Stimulated activated CD8-positive, alpha-beta memory T cell treated with anti-CD3 and anti-CD28 coated beads, Interleukin-7, amount 100 ng/mL, for 48 hours (primary cell): ENCODE measurements at places on chromosomes 5 and 9.

DNA sequence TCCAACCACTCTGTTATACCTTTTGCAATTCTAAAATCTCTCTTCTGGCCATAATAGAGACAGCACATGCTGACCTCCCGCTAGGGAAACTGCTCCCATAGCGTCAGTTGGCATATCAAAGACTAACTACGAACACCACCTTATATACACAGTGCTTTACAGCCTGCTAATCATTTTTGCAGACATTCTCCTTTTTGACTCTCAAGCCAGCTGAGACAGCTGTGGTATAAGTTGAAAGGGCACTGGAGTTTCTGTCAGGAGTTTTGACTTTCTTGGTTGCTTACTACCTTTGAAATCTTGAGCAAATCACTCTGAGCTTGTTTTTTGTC is 160.2 kb upstream of the TBCA start:
- no peak for DNase-seq

DNA sequence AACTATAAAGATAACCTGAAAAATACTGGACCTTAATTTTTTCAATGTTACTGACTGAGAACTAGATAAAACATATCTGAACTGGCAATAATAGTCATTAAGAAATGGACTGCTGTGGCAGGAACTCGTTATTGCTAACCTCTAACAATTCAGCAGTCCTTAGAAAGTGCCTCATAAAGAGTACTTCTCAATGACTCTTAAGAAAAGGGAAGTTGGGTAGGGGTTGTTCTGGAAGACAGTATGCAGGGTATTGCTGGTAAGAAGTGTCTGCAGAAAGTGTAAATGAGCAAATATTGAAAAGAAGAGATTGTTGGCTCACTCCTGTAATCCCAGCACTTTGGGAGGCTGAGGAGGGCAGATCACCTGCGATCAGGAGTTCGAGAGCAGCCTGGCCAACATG is 27.9 kb downstream of the FOXD1 start:
- DNase-seq = no peak

DNA sequence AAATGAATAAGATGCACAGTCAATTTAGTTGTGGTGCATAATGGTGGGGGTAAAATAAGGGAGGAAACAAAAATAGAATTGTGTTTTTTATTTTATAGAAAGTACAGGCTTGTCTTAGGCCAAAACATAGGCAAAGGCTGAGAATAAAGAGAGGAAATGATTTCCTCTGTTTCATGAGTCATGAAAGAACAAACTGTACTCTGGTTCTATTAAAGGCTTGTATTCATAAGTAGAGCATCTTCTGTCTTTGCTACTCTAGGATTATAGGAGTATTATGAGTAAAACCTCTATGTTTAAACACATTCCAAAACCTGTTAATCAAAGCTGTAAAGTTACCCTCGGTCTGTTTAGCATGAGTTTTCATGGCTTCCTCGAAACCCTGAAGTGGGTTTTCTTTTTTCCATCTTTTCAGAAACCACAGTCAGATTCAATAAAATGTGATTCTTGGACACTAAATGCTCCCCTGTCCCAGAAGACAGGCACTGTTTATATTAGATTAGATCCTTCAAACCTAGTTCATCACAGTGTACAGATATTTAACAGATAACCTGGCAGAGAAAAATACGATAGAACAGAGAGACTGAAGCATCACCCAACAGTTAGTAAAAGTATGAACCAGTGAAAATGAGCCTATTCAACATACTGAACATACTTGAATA is 473.9 kb upstream of the CYLC2 start:
- DNase-seq = no peak

GRCh38 chr9:11338130-11338529 is 725.3 kb upstream of the PTPRD start:
- no peak for DNase-seq

DNA sequence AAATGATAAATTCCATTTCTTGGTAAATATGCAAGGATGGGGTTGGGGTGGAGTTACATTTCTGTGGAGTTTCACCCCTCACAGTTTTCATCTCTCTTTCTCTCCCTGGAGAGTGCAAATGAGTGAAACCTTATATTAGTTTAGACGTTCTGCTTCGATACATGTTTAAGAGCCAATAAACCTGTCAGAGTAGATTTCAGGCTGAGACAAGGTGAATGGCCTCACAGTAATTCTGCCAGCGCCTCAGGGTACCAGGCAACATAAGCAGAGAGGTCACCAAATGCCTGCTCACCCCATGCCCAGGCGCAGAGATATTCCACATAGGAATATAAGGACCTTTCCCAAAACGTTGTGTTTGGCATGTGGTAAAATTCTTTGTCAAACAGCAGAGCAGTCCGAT is 154.9 kb upstream of the VLDLR start:
- no peak for DNase-seq
